Fibroblast of skin of back (primary cell): ENCODE measurements at places on chromosomes 7 and 10.

GRCh38 chr10:126124668-126125349, 228.4 kb downstream of the FANK1 start:
- DNase-seq: peak; percentile 79

GRCh38 chr7:7737674-7738073, 19.3 kb upstream of the RPA3 start:
- no peak for DNase-seq

DNA sequence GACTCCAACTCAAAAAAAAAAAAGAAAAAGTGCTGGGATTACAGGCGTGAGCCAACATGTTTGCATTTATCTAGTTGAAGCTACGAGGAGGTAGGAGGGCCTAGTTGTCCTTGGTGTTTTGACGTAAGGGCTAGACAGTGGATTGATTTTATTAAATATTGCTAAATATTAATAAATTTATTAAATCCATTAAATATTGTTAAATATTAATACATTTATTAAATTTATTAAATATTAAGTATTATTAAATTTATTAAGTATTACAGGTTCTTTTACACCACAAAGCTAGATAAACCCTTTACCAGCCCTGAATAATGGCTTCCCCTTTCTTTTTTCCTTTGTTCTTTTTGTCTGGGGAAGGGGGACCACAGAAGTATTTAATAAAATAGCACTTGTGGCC, 47.5 kb upstream of the TMEM248 start:
- no peak for DNase-seq

DNA sequence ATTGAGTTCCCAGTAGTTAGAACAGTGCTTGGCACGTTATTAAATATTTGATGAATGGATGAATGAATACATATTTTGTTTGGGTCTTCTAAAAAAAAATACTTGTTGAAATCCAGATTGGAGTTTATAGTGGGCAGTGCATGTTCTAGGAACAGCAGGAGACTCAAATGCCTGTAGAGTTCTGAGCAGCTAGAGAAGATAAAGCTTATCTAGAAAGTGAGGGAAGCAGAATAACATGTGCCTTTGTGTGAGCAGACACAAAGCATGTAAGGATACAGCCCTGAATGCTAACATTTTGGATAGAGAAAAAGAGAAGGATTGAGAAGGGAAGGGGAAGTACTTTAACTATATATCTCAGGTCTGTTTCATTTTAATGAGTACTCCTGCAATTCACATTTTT, 71.9 kb downstream of the SRI start:
- DNase-seq: no peak

DNA sequence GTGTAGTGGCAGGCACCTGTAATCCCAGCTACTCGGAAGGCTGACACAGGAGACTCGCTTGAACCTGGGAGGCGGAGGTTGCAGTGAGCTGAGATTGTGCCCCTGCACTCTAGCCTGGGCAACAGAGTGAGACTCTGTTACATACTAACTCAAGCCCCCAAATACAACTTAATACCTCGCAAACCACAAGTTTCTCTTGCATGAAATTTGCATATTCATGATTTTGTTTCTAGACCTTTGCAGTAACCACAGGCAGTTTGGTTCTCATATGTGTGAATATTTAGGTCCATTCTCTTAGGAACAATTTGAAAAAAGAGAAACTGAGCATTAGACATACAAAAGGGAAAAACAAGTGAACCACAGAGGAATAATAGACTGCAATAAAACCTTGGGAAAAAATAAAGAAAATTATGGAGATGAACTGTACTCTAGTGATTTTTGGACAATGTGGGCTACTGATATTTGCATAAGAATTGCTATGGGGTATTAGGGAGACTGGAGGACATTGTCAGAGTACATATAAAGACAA, 77.0 kb downstream of the ZNF277 start:
- DNase-seq: no peak

DNA sequence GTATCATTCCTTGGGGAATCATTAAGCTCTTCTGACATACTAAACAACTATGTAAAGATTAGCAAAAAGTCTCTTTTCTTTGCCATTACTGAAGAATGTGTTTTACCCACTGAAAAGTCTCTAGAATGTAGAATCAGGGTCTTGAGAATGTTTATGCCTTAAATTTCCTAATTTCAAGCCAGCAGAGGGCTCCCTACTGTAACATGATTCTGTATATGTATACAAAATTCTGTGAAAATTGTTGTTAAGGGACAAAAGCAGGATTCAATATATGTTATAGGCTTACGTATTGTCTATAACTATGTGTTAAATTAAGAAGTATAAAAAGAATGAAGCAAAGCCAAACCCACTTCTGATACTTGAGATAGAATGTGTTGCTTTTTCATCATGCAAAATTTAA, 296.9 kb upstream of the DGKB start:
- peak; percentile 46 for DNase-seq

DNA sequence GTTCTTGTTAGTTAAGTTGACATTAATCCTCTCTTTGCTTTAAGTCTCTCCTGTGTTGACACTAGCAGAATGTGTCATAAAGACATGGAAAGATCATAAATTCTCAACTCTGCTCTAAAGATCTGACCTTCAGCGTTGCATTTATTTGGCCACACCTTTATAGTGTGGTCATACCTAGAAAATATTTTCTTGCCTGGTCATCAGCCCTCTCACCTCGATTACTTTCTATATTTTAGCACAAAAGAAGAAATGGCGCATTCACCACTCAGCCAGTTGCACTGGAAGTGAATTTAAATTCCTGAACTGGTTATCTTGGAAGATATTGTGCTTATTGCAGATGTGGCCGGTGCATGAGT, 96.7 kb upstream of the PDCD4 start:
- no peak for DNase-seq

- no peak for DNase-seq
Observed at GRCh38 chr7:43764807-43765491, 6.5 kb downstream of the BLVRA start.
